ENCODE measurements at places on chromosomes 1 and 21.

GRCh38 chr1:48175116-48175515 is 47.4 kb upstream of the SLC5A9 start:
- no peak for DNase-seq

- no peak for DNase-seq
Measured at GRCh38 chr21:41914358-41914757, 35.2 kb upstream of the PRDM15 start.

GRCh38 chr1:73943270-73943669 is 254.7 kb downstream of the LRRIQ3 start:
- no peak for DNase-seq

DNA sequence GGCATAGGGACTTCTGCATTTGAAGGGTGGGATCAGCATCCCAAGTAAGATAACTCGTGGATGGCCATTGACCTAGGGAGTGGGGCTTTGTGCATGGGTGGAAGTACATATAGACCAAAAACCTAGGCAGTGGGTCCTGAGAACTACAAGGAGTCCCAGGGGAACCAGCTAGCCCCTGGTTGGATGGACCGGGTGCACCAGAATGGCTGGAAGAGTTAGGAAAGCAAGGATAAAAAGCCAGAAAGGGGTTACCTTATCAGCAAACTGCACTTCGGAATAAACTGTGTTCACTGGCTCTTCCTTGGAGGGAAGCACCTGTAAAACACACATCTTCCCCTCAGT is 26.6 kb upstream of the SLAMF6 start:
- DNase-seq: no peak

- DNase-seq: no peak
Measured at GRCh38 chr1:16126160-16126559, 29.7 kb downstream of the EPHA2 start.

GRCh38 chr1:234440348-234440747 is 38.6 kb downstream of the TARBP1 start:
- no peak for DNase-seq

DNA sequence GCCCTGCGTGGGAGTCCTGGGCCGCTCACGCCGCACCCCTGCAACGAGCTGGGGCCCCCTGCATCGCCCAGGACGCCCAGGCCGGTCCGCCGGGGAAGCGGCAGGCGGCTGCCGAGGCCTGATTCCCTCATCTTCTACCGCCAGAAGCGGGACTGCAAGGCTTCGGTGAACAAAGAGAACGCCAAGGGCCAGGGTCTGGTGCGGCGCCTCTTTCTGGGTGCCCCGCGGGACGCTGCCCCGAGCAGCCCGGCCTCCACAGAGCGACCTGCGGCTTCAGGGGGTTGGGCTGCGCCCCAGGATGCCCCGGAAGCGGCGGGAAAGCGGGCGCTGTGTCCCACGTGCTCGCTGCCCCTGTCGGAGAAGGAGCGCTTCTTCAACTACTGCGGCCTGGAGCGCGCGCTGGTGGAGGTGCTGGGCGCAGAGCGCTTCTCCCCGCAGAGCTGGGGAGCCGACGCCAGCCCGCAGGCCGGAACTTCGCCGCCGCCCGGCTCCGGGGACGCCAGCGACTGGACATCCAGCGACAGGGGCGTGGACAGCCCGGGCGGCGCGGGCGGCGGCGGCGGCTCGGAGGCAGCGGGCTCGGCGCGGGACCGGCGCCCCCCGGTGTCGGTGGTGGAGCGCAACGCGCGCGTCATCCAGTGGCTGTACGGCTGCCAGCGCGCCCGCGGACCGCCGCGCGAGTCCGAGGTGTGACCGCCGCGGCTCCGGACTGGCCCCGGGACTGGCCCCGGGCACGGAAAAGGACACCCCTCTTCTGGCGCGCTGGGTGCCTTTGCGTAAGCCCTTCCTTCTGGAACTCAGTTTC is 2.7 kb downstream of the FAM110D start:
- no peak for DNase-seq

DNA sequence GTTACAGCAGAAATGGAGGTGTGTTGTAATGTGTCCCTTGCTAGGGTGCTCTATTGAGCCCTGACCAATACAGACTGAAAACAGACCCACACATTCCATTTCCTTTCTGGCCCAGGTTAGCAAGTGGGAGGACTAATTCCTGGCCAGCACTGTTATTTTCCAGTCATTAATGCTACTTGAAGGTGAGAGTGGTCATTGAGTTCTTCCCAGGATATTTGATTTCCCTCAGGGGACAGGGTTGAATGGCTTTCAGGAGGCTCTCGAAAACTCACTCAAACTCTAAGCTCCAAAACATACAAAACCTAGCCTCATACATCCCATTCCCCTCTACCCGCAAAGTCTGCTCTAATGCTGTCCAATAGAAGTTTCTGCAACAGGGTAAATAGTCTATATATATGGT is 6.2 kb downstream of the LRRC52 start:
- DNase-seq: no peak

- DNase-seq: no peak
Measured at GRCh38 chr1:213256438-213257087, 205.5 kb downstream of the RPS6KC1 start.

DNA sequence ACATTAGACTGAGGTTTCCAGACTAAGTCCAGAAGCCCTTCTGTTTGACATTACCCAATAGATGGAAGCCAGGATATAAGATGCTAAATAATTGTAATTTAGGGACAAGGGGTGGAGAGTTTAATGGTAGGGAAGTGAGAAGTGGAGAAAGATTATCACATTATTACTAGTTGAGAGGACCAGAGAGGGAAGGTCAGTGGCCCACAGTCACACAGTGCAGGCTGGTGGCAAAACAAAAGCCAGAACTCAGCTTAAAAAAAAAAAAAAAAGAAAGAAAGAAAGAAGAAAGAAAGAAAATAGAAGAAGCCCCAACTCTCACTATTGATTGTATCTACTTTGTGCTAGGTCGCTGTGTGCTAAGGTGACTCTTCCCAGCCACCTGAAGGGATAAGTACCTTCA is 41.6 kb upstream of the WNT4 start:
- DNase-seq: no peak

- no peak for DNase-seq
Measured at GRCh38 chr1:99764909-99765308, 1.5 kb downstream of the FRRS1 start.

DNA sequence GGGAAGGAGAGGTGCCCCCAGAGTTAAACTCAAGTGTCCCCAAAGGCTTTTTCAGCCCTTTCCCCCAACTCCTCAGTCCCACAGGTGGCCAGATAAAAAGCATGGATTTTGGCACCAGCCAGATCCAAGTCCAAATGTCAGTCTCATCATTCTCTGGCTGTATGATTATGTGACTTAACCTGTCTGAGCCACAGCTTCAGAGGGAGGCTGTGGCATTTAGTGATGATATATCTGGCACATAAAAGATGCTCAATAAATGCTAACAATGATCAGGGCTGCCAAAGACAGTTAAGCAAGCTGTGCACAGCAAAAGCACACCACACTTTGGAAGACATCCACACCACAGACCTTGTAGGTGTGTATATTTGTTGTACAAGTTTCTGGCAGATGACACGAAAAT is 5.6 kb upstream of the PADI3 start:
- DNase-seq: no peak

GRCh38 chr1:53634571-53634979 is 104.4 kb downstream of the GLIS1 start:
- DNase-seq: no peak

GRCh38 chr1:93908394-93909145 is 660 bp downstream of the GCLM start:
- DNase-seq: peak; percentile 9

- no peak for DNase-seq
Measured at GRCh38 chr1:34982820-34983376, 2.2 kb downstream of the TMEM35B start.

DNA sequence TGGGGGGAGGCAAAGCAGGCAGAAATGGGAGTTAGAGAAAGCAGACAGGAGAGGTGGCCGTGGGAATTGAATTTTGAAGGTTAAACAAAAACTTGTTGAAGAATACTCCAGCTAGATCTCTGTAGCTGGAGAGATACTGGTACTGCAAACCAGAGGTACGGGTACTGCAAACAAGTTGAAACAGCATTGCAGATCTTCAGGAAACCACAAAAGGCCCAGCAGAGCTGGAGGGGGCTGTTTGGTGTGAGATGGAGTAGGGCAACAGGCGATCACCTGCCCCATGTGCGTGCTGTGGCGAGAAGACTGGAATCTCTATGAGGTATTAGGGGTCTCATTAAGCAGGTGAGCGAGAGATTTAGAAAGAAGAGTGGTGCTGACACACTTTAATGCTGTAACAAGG is 77.7 kb upstream of the RGS4 start:
- no peak for DNase-seq

- DNase-seq: no peak
Measured at GRCh38 chr1:93979040-93979717, 69.9 kb upstream of the GCLM start.

DNA sequence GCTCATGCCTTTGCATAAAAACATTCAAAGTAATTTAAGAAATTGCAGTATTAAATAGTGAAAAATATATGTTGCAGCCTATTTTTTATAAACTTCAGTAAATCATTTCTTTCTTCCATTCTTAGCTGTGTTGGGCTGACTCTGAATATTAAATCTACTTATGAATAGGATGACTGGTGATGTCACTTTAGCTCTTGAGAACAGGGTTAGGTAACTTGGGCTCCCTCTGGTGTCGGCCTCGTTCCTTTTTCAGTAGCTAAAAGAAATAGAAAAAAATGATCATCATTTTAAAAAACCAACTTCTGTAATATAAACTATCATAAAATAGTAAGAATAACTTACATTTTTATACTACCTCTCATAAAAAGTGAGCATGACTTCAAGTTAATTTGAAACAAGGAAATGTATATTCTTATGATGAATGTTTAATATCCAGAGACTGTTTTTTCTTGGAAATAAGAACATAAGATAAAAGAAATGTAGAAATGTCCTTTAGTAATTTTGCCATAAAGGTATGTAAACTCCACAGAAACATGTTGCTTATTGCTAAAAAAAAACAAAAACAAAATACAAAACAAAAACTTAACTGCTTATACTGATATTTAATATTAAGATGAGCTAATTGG is 26.8 kb upstream of the NCAM2 start:
- no peak for DNase-seq

GRCh38 chr1:95467036-95467435 is 233.0 kb downstream of the RWDD3 start:
- no peak for DNase-seq

- no peak for DNase-seq
Measured at GRCh38 chr1:200512191-200512590, 102.4 kb upstream of the ZNF281 start.

- DNase-seq: no peak
Measured at GRCh38 chr1:11407301-11407994, 71.5 kb upstream of the DISP3 start.

GRCh38 chr21:33976082-33977016 is 60.7 kb upstream of the ATP5PO start:
- DNase-seq: peak; percentile 15

- DNase-seq: no peak
Measured at GRCh38 chr21:17454315-17455027, 58.4 kb upstream of the CXADR start.

GRCh38 chr1:38334930-38335592 is 288.5 kb upstream of the POU3F1 start:
- DNase-seq: no peak

- no peak for DNase-seq
Measured at GRCh38 chr1:43975249-43975961, 645 bp downstream of the ATP6V0B start.

DNA sequence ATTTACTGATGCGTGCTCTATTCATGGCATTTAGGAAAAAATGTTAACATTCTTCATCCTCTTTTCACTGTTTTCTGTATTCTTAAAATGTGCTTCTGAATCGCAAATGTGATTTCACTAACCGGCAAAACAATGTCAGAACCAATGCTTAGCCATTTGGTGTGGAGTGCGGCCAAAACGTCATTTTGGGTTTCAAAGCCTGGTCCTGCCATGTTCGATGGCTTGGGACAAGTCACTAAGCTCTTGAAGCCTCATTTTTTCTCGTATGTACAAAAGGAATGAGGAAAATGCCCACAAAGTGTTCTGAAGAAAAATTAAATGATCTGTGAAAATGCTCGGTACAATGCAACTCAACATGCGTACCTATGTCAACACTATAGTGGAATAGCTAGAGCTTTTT is 175.3 kb downstream of the APP start:
- no peak for DNase-seq

- no peak for DNase-seq
Measured at GRCh38 chr1:161970633-161971032, 53.0 kb downstream of the OLFML2B start.

- no peak for DNase-seq
Measured at GRCh38 chr1:118588566-118588965, 399.6 kb downstream of the TBX15 start.

- DNase-seq: peak; percentile 20
Measured at GRCh38 chr1:21622466-21623315, 46.5 kb downstream of the RAP1GAP start.

DNA sequence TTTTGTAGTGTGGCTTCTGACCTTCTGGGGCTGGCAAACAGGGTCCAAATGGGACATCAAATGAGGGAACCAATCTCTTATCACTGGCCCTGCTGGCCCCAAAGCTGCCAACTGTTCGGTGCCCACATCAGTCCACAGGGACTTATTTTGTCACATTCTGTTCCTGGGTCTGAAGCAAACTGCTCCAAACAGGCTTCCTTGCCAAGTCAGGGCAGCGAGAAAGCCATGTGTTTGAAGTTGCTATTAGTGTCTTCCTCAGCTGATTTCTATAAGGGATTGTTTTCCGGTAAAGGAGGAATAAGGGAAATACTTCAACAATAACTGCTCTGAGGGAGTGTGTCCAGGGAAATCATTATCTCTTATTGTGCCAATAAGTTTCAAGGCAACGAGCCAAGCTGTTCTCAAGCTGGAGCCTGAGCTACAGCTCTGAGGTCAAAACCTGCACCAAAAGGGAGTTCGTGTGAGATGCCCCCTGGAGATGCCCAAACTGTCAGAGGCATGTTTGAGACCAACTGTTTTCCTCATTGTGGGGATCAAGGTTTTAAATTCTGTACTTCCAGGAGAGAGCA is 381.4 kb upstream of the PROX1 start:
- no peak for DNase-seq

- DNase-seq: no peak
Measured at GRCh38 chr1:73475316-73475870, 722.6 kb downstream of the LRRIQ3 start.

GRCh38 chr1:159141584-159142390 is 29.6 kb upstream of the CADM3 start:
- no peak for DNase-seq

- DNase-seq: peak; percentile 20
Measured at GRCh38 chr1:183218971-183219615, 33.0 kb downstream of the LAMC2 start.

GRCh38 chr1:36639461-36639860 is 156.7 kb upstream of the CSF3R start:
- no peak for DNase-seq

Data from stimulated activated CD8-positive, alpha-beta memory T cell treated with anti-CD3 and anti-CD28 coated beads, Interleukin-12 subunit alpha, Interleukin-12 subunit beta, amount 100 ng/mL, for 1 hour (primary cell).